Activated CD4-positive, alpha-beta T cell treated with anti-CD3 and anti-CD28 coated beads for 48 hours (primary cell): ENCODE measurements at places on chromosomes 2 and 18.

DNA sequence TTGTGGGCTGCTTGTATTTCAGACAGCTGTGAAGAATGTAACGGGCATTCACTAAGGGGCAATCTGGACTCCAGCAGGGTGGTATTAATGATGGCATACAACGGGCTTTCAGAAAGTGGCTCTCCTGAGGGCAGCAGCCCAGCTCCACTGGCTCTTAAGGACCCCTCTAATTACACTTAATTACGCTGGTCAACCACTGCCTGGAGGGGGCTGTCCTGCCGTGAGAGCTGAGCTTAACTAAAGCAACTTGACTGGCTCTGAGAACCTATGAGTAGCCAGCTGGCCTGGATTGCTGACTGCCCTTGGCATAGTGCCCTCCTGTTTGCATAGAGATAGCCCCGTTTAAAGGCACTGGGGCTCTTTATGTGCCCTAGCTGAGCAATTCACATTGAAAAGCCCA lies 3.8 kb downstream of the LIPG start:
- no peak for DNase-seq

DNA sequence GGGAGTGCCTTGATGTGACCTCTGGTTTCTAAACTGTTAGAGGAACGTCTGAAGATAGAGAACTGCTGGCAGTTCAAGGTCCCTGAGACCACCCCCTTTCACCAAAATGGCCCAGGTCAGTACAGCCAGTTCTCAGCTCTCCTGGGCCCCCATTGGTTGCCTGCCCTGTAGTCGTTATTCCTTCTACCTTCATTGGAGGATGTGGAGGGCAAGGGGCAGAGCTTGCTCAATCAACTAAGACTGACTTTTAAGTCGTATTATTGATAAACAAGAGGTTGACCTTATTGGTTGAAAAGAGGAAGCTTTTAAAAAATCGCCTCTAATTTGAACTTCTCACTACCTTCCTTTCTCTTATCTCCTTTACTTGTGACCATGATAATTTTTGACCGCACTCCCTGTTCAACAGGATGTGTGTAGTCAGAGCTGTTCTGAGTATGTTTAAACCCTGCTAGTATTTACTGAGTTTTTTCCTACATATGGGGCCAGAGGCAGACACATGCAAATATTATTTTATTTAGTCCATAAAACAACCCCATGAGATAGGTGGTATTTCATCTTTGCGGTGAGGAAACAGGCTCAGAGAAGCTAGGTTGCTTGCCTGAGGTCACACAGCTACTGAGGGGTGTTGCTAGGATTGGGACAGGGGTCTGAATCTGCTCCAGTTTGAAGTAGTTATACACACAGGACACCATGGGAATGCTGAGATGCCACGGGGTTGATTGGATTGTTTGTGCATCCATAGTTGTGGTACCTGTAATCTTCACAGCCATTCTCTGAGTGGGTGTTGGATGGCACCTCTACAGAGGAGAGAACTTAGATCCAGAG lies 65.9 kb downstream of the TMEM247 start:
- no peak for DNase-seq

- no peak for DNase-seq
Measured at GRCh38 chr2:159168707-159169106, 117.8 kb downstream of the WDSUB1 start.

DNA sequence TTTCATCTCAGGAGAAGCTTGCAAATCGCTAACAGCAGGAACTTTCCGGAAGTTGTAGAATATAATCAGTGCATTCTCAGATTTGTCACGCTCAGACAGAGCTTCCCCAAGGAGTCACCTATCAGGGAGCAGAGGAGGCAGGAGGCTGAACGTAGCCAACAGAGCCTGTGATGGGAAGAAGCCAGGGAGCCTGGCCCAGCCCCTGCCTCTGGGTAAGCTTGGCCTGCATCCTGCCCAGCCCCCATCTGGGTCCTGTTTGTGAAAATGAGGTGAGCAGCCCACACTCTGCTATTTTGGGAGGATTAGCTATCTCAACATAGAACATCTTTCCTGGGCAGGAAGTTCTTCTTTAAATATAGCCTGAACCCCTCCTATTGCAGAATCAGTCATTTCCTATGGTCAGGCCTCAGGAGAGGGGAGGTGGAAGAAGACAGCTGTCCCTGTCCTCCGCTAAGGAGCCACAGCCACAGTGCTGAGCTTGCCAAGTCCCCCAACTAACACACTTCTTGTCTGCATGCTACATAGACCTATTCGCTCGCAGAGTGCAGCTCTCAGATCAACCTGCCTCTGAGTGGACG lies 19.2 kb upstream of the PKDCC start:
- no peak for DNase-seq

GRCh38 chr2:132646540-132647108 lies 23.4 kb downstream of the LYPD1 start:
- no peak for DNase-seq

- DNase-seq = no peak
Measured at GRCh38 chr2:28166956-28167355, 225.7 kb upstream of the FOSL2 start.

DNA sequence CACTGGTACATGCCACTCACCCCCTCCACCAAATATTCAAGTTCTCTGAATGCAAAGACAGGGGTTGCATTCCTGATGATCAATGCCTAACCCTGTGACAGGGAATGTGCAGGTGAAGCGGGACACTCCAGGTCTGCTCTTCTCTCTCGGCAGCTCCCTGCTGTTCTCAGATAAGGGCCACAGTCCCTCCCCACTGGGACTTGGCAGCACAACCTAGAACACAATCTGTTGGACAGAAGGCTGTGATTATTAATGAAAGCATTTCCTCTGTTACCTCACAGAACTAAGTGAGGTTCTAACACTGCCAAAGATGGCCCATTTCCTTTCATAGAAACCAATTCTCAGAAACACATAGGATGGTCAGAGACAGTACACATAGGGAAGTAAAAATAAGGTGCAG lies 42.7 kb downstream of the VSNL1 start:
- DNase-seq = no peak
